ENCODE measurements at places on chromosomes 13 and 19. TPM values are rescaled to one million over a fixed set of nuclear protein-coding genes. Genes with fewer than 3 reads are reported as not detected.
A peak's percentile ranks its signal among the peaks of the same experiment; 100 is the strongest.

GRCh38 chr19:22783651-22784410, at the start of gene ZNF99:
TSS of gene ZNF99 (minus strand) at chr19:22784151. CDS start at chr19:22784016, 135 bp downstream.
- DNase-seq, result no peak

DNA sequence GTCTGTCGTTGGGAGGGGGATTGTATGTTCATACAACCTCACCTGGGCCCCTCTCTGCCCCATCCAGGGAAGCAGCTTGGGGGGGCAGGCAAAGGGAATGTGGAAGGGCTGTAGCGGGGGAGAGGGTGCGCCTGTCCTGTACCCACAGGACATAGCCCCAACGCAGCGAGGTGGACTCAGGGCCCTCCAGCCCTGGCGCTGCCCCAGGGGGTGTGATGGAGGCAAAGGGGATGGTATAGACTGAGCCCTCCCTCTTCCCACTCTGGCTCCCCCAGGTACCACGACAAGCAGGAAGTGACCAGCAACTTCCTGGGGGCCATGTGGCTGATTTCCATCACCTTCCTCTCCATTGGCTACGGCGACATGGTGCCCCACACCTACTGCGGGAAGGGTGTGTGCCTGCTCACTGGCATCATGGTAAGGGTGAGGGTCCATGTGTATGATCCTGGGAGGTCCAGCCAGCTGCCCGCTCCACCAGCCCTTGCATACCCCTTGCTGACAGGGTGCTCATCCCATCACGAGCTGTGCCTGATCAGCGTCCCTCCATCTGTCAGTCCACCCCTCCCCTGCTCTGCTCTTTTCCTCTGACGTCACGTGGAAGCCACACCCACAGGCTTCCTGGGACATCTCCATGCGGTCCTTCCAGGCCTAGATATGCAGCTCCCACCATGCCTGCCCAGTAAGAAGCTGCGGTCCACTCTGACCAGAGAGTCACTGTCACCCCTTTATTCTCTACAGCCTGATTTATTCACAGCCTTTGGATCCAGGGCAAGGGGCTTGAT, 18.3 kb downstream of the KCNN1 start:
- no peak for DNase-seq

DNA sequence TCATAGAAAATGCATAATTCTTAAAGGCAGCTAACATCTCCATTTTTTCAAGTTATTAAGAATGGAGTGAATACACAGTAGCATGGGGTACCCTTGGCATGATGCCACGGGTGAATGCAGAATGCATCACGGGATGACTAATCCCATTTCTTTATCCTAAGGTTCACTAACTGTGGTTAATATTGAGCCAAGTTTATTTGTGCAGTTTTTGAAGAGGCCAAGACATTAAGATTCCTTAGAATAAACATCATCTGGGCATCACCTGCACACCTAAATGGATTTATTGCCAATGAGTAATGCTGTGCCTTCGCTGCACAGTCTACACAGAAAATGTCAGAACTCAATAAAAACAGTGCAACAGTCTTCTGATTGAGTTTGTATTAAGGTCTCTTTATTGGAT, 333.1 kb downstream of the GPC6 start:
- no peak for DNase-seq

DNA sequence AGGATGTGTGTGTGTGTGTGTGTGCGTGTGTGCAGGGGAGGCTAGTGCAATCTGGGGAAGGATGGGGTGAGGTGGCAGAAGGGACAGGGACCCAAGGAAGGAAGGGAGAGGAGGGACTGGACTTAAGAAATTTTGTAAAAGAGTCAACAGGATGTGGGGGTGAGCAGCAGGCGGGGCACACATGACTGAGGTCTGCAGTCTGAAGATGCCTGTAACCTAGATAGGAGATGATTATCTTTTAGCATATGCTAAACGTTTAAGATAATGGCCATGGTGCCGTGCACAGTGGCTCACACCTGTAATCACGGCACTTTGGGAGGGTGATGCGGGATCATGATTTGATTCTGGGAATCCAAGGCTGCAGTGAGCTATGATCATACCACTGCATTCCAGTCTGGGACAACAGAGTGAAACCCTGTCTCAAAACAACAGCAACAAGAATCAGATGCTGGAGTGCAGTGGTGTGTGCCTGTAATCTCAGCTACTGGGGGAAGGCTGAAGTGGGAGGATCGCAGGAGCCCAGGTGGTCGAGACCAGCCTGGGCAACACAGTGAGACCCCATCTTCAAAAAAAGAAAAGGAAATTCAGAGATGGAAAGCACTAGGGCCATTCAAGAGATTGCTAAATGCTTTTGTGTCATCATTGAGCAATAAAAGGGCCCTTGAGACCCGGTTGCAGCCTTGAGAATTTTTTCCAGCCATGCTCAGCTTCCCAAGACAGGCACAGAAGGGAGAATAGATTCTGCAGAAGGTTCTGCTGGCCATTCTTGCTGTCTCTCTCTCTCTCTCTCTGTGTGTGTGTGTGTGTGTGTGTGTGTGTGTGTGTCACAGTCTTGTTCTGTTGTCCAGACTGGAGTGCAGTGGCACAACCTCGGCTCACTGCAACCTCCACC, 3.8 kb upstream of the ZNF414 start:
- peak; percentile 68 for DNase-seq

SLC46A3 gene
- 42.1 TPM for polyA plus RNA-seq

RDH8 gene
- not detected for polyA plus RNA-seq

GRCh38 chr13:19179916-19180315, 1.7 kb downstream of the TUBA3C start:
- no peak for DNase-seq

DNA sequence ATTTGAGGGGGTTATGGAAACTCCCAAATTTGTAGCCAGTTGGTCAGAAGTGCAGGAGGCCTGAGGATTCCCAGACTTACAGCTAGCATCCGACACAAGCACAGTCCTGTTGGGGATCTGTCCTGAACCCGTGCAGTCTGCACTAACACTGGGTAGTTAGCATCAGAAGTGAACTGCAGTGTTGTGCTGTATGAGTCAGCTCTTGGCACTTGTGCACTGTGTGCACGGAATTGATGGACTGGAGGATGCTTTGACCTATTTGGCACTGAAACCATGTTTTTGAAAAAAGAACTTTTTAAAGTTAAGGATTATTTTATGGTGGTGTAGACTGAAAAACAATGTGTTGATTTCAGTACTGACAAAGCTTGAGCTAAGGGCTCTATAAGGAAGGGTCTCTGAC, 279.0 kb downstream of the NHLRC3 start:
- DNase-seq, result no peak

GRCh38 chr13:107097916-107098315, 530.0 kb upstream of the ARGLU1 start:
- DNase-seq, result no peak

- no peak for DNase-seq
Measured at GRCh38 chr19:2394442-2395292, 32.7 kb downstream of the TIMM13 start.

- no peak for DNase-seq
Measured at GRCh38 chr19:1947651-1948209, 6.8 kb downstream of the CSNK1G2 start.

SF3A2 gene
- 37.8 TPM for polyA plus RNA-seq

RNF17 gene
- not detected for polyA plus RNA-seq

Data from CD4-positive, alpha-beta memory T cell (primary cell).